ENCODE measurements at places on chromosomes 2 and 18. TPM values are rescaled to one million over a fixed set of nuclear protein-coding genes. Genes with fewer than 3 reads are reported as not detected.

Gene IL1RL1
- not detected for total RNA-seq

Gene MOGAT1
- not detected for total RNA-seq

Gene CYRIA
- 76.1 TPM for total RNA-seq

Gene NHEJ1
- total RNA-seq = 19.1 TPM

Gene HOXD3
- total RNA-seq = not detected

Gene ZNF892
- 4.0 TPM for total RNA-seq

Gene SCYGR8
- not detected for total RNA-seq

DNA sequence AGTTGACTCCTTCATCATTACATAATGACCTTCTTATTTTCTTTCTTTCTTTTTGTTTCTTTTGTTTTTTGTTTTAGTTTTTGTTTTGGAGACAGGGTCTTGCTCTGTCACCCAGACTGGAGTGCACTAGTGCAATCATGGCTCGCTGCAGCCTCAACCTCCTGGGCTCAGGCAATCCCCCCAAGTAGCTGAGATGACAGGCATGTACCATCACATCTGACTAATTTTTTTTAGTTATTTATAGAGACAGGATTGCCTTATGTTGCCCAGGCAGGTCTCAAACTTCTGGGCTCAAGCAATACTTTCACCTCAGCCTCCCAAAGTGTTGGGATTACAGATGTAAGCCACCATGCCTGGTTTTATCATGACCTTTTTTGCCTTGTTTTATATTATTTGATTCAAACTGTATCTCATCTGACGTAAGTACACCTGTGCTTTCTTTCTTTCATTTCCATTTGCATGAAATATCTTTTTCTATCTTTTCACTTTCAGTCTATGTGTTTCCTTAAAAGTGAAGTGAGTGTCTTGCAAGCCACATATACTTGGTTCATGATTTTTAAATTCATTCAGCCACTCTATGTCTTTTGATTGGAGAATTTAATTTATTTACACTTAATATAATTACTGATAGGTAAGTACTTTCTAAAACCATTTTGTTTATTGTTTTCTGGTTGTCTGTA, 39.1 kb downstream of the SP100 start:
- H3K36me3 ChIP-seq = peaks cover 99% of the 10 kb centered on the region
- no peaks in the 10 kb centered on the region for H3K27me3 ChIP-seq
- H3K4me3 ChIP-seq = peak overlapping the region; percentile 26
- peaks cover 91% of the 10 kb centered on the region for H3K4me1 ChIP-seq
- DNase-seq = no peak

DNA sequence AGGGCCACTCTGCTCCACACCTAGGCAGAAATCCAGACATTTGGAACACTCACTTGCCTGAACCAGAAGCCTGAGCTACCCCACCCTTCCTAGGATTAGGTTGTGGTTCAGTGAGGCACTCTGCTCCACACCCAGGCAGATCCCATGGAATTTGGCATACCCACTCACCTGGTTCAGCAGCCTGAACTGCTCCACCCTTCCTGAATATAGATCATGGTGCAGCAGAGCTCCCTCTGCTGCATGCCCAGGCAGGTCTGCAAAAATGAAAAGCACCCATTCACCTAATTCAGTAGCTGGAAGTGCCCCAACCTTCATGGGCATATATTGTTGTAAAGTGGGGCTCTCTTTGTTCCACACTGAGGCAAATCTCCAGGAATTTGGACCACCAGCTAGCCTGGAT, 185.1 kb upstream of the CNTNAP5 start:
- H3K27me3 ChIP-seq = no peaks in the 10 kb centered on the region
- DNase-seq = no peak
- H3K36me3 ChIP-seq = no peaks in the 10 kb centered on the region
- no peak overlapping the region for H3K4me3 ChIP-seq
- H3K4me1 ChIP-seq = no peaks in the 10 kb centered on the region

DNA sequence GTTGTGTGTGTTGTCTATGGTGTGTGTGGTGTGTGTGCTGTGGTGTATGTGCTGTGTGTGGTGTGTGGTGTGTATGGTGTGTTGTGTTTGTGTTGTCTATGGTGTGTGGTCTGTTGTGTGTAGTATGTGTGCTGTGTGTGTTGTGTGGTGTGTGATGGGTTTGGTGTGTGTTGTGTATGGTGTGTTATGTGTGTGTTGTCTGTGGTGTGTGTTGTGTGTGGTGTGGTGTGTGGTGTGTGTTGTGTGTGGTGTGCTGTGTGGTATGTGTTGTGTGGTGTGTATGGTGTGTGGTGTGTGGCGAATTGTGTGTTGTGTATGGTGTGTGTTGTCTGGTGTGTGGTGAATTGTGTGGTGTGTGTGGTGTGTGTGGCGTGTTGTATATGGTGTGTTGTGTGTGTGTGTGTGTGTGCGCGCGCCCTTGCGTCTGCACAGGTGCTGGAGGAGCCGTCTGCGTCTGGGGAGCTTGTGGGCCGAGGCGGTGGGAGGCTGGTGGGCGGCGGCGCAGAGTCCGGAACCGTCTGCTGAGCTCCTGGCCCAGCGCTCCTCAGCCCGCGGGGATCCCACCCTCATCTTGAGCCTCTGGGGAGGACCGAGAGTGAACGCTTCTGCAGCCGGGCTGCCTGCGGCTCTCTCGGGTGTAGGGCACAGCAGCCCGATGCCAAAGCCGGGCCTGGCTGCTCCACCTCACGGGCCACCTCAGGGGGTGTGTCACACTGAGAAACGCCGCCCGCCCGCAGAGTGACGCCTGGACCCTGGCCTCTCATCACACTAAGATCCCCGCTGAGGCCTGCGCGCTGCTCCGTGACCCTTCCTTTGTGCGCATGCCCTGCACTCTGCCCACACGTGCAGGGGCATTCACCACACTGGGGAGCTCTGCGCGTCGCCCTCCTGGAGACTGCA, 8.8 kb upstream of the ADI1 start:
- no peak overlapping the region for H3K4me3 ChIP-seq
- no peak for DNase-seq
- H3K27ac ChIP-seq = no peak overlapping the region
- H3K27me3 ChIP-seq = no peaks in the 10 kb centered on the region
- H3K4me1 ChIP-seq = no peaks in the 10 kb centered on the region
- no peaks in the 10 kb centered on the region for H3K36me3 ChIP-seq

- no peak for DNase-seq
- H3K27ac ChIP-seq = no peak overlapping the region
- no peak overlapping the region for H3K4me3 ChIP-seq
- H3K36me3 ChIP-seq = no peaks in the 10 kb centered on the region
- H3K4me1 ChIP-seq = no peaks in the 10 kb centered on the region
Measured at GRCh38 chr18:48460929-48461583, 51.9 kb upstream of the ZBTB7C start.

DNA sequence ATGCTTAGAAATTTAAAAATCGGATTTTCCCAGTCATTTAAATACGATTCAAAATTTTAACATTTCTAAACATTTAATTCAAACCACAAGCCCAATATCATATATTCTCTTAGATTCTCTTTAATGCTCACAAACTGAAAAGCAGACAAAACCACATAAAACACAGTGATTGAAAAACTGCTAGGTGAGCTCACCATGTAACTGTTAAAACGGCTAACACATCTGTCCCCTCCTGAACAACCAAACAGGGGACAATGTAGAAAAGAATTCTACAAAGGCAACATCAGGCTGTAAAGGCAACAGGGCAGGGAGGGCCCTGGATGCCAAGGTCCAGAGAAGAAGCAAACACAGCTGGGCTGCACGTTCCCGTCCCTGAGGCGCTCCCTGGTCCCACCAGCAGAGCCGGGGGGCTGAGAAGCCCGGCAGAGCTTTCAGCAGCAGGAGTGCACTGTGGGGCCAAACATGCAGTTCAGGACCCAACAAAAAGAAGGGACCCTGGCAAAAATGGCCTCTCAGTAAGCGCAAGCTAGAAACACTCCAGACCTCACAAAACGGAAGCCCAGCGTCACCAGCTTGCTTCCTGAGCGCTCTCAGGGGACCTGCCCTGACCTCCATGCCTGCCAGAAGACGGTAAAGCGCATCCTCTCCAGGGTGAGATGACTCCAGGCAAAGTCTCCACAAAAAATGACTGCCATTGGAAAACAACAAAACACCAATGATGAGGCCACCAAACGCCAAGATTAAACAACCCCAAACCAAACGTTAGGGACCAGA, 40.5 kb downstream of the NDUFA10 start:
- no peak for DNase-seq
- H3K27me3 ChIP-seq = no peaks in the 10 kb centered on the region
- H3K4me3 ChIP-seq = no peak overlapping the region
- H3K36me3 ChIP-seq = peaks cover 79% of the 10 kb centered on the region
- H3K4me1 ChIP-seq = no peaks in the 10 kb centered on the region

DNA sequence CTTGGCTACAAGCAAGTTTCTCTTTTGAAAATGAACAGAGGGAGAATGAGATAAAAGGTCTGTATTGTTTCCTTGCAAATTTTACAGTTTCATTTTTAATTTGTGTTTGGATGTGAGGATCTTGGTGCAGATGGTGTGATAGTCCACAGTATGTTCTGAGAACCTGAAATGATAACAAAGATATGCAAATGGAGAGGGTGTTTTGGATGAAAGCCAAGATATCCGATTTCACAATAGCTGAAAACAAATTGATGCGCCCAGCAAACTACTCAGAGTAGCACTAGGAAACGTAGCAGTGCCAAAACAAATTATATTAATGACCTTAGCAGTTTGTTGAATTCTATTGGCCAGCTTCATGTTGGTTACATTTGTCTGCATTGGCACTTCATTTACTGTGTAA, 683.5 kb downstream of the TMEM182 start:
- H3K27me3 ChIP-seq = no peaks in the 10 kb centered on the region
- no peak overlapping the region for H3K27ac ChIP-seq
- H3K4me1 ChIP-seq = no peaks in the 10 kb centered on the region
- H3K36me3 ChIP-seq = no peaks in the 10 kb centered on the region
- DNase-seq = no peak
- no peak overlapping the region for H3K4me3 ChIP-seq

DNA sequence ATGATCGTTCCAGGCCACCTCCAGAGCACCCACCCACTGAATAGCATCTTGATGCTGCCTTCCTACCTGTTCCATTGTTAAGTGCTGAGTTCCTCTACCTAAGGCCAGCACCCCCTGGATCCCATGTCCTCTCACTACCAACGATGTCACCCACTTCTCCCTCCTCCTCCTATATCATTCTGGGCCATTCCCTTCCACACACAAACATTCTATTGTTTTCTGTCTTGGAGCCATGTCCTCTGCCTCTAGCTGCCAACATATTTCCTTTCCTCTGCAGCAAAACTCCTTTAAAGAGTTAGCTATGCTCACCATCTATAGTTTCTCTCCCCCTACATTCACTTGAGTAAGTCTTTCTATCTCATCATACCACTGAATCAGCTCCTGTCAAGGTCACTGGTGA, 64.0 kb upstream of the ACKR3 start:
- DNase-seq = no peak
- H3K36me3 ChIP-seq = no peaks in the 10 kb centered on the region
- no peak overlapping the region for H3K4me3 ChIP-seq

DNA sequence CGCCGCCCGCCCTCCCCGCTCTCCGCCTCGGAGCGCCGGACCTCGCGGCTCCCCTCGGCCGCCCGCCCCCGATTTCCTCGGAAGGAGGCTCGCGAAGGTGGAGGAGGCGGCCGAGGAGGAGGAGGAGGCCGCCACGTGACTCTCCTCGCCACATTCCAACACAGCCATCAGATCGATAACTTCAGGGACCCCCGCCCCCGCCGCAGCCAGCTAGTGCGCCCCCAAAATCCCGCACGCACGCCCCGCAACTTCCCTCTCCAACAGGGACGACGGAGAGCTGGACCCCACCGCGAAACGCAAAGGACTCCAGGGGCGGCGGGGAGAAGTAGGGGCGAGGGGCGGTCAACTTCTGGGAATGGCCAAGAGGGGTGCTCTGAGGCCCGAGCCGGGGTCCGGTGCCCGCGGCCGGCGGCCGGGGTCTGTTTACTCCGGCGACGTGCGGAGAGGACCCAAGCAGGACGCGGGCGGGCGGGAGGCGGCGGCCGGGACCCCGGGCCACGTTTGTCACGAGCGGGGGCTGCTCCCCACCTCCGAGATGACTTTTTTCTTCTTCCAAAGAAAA, 2.0 kb downstream of the ZNF521 start:
- no peak for DNase-seq
- H3K4me1 ChIP-seq = peaks cover 23% of the 10 kb centered on the region
- peaks cover 2% of the 10 kb centered on the region for H3K36me3 ChIP-seq
- H3K4me3 ChIP-seq = peak overlapping the region; percentile 87
- H3K27me3 ChIP-seq = peaks cover 52% of the 10 kb centered on the region

- H3K4me3 ChIP-seq = peak overlapping the region; percentile 84
- H3K4me1 ChIP-seq = peaks cover 30% of the 10 kb centered on the region
- no peak for DNase-seq
- no peaks in the 10 kb centered on the region for H3K36me3 ChIP-seq
- peak overlapping the region; percentile 78 for H3K27ac ChIP-seq
Measured at GRCh38 chr18:46917803-46918600, 600 bp downstream of the KATNAL2 start.

- H3K4me3 ChIP-seq = no peak overlapping the region
- DNase-seq = no peak
- no peaks in the 10 kb centered on the region for H3K4me1 ChIP-seq
- no peaks in the 10 kb centered on the region for H3K27me3 ChIP-seq
- H3K36me3 ChIP-seq = no peaks in the 10 kb centered on the region
Measured at GRCh38 chr2:33130544-33130943, 183.8 kb downstream of the LTBP1 start.

DNA sequence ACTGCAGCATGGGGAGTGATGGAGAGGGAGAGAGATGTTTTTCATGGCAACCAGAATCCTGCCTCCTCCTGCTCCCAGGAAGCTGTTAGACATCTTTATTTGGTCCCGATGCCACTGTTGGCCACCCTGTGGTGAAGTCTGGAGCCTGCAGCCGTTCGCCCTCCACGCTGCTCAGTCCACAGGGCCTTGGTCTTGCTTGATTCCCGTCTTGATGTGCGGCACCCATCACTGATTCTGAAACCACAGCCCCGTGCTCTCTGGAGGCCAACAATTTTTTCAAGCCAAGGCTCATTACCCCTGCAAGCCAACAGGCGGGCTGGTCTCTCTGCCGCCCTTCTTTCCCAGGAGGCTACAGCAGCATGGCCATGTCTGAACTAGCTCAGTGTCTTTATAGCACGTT, 24.5 kb downstream of the SIGLEC15 start:
- peak overlapping the region; percentile 50 for H3K27ac ChIP-seq
- H3K4me1 ChIP-seq = peaks cover 4% of the 10 kb centered on the region
- no peaks in the 10 kb centered on the region for H3K27me3 ChIP-seq
- no peak for DNase-seq
- H3K4me3 ChIP-seq = no peak overlapping the region
- peaks cover 47% of the 10 kb centered on the region for H3K36me3 ChIP-seq

DNA sequence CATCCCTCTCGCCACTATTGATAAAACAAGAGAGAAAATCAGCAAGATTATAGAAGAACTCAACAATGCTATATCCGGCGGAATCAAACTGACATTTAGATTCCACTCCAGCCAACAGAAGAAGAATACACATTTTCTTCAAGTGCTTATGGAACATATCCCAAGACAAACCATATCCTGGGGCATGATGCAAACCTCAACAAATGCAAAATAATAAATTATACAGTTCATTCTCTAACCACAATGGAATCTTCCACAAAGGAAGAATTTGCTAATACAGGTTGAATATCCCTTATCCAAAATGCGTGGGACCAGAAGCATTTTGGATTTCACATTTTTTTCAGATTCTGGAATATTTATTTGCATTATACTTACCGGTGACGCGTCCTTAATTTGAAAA, 51.4 kb upstream of the YPEL5 start:
- no peaks in the 10 kb centered on the region for H3K36me3 ChIP-seq
- H3K27me3 ChIP-seq = peaks cover 21% of the 10 kb centered on the region
- H3K4me1 ChIP-seq = no peaks in the 10 kb centered on the region
- H3K4me3 ChIP-seq = no peak overlapping the region
- DNase-seq = no peak

- H3K4me1 ChIP-seq = no peaks in the 10 kb centered on the region
- DNase-seq = no peak
- H3K27me3 ChIP-seq = no peaks in the 10 kb centered on the region
- H3K36me3 ChIP-seq = no peaks in the 10 kb centered on the region
Measured at GRCh38 chr2:133053541-133053940, 383.5 kb upstream of the LYPD1 start.
